ENCODE measurements at places on chromosomes 16 and 17.

GRCh38 chr17:61618950-61619349 is 27.9 kb upstream of the NACA2 start:
- DNase-seq: no peak

- no peak for DNase-seq
These were observed 35.0 kb upstream of the ETV4 start for GRCh38 chr17:43581130-43581529.

DNA sequence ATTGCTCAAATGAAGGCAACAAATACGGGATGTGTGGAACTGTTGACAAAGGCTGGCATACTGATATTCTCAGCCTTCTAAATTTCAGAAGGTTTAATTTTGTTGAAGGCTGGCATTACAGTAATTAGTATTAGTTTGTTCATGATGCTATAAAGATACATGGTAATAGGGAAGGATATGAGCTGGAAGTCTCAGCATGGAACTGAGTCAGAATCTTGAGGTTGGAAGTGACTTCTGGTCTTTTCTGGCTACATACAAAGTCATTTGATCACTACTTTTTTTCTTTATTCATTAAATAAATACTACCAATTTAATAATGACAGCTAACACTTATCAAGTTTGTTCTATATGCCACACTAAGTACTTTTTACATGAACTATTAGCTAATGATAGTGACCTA is 22.6 kb downstream of the RABEP1 start:
- no peak for DNase-seq

DNA sequence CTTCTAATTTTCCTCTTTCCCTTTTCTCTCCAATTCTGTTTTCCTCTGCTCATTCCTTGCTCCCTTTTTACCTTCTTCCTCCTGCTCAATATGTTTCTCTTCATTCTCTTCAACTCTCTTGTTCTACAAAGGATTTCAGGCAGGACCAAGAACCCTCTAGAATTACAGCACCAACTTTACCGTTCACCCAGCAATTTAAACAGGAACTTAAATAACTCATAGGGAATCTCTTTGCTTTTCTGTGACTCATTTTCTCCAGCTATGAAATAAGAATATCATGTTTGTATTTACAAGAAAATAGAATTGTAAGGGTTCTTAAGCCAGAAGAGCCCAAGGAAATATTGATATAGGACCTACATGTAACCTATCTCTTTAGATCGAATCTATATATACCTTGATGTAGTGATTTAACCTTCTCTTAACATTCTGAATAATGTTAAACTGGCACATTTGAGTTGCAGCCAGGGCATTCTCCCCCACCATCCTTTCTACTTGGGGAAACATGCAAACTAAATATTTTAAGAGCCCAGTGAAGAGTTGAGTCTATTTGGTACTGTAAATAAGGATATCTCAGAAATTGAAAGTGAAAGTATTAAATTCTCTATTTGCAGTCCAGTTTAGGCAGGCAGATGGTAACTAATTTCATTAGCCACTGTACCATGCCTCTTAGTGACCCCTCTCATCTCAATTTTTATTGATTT is 137.0 kb downstream of the ANKFN1 start:
- no peak for DNase-seq

GRCh38 chr17:81576621-81577277 is 24.6 kb upstream of the FAAP100 start:
- DNase-seq: no peak

- no peak for DNase-seq
These were observed 101.9 kb downstream of the COPRS start for GRCh38 chr17:31757097-31757496.

DNA sequence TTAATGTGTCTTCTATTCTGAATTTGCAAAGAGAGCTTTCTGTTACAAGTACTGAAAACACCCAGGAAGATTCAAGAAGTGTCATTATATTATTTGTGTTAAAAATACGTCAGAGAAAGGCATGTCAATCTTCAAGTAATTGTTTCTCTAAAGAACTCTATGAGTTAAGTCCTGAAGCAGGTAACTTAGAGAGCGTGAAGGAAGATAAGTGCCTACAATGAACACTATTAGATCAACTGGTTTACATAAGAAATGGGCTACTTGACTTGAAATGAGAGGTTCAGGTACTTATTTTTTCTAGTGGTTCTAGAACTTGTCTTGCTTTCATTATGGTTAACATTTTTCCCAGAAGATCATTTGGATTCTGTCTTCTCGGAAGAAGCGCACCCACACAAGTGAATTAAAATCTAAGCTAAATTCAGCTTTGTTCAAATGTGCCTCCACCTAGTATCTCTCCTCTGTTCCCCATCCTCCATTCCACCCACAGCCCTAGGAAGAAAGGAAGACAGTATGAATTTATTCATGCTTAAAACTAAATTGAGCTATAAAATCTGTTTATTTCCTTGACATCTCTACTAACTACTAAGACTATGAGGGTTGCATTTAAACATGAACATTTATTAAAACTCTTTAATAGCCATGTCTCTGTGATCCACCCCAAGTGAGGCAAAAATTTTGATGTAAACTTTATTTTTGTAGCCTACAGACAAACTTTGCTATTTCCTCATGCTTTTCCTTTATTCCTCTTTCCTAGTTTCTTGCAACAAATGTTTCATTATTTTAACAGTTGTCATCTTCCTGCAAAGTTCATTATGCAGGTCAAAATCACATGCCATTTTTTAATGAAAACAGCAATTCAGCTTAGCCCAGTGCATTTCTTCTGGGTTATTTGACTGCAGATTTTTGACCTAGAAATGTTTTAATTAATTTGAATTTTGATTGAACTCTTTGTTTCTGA is 206.8 kb downstream of the KCNJ2 start:
- DNase-seq: no peak
